Amniotic epithelial cell (primary cell): ENCODE measurements at places on chromosomes 13 and 19.
A peak's percentile ranks its signal among the peaks of the same experiment; 100 is the strongest.

DNA sequence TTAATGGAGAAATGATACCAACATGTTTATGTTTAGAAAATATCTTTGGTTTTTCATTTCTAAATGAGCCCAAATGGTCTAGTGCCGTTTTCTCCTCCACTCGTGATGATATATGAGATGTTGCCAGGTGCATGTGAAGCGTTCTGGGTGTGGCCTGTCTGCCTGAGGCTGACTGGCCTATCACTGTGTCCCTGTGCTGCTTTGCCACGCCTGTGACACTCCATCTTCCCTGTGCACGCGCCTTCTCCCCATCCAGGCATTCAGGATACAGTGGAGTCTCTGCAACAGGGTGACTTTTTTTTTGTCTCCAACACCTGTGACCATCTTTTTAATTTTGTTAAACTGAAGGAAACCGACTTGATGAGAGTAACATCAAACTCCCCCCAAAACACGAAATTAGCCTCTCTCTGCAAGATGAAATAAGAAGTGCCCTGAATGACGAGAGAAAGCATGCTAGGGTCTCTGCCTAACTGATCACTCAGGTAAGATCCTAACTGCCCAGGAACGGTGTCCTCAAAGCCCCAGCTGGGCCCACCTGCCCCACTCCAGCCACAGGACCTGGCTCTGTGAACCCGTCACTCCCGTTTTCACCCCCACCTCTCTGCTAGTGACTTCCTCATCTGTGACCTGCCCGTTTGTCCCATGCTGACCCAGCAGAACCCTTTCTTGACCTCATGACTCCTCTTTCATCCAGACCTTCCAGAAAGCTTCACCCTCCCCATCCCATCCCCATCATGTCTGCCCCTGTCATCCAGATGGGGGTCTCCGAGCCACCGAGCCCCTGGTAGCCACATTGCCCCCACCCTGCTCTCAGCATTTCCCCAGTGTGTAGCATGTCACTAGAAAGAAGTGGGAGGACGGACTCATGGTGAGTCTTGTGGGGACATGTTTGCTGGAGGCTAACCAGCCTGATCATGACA lies 33.2 kb upstream of the TFDP1 start:
- no peak for DNase-seq

DNA sequence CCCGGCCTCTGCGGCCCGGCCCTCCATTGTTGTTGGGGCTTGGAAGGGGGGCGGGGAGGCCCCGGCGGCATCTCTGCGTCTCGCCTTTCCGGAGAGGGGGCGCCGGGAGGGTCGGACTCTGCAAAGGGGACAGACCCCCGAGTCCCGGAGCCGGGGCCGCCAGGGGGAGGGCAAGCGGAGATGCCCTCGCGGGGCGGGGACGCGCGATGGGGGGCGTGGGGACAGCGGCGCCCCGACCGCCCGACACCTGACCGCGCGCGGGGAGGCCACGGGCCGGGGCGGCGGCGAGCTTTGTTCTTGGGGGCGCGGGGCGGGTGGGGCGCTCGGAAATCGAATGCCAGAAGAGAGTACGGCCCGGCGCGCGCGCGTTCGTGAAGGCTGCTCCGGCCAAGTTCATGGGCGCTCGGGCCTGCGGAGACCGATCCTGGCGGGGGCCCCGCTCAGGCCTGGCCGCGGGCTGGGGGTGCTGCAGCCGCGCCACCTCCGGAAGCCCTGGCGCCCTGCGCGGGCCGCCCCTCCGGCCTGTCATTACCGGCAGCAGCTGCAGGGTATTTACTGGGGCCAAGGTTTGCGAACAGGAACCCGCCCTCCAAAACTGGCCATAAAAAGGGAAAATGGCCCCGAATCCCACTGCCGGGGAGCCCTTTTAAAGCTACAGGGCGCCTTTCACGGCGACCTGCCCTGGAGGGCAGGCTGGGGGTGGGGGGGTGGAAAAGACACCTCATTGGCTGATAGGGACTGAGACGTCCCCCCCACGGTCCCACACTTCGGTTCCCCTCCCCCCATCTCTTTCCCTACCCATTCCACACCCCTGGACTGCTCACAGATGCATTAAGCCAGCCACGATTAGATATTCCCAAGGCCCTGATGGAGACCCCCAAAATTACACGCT lies 11.1 kb upstream of the NANOS3 start:
- DNase-seq, result no peak

DNA sequence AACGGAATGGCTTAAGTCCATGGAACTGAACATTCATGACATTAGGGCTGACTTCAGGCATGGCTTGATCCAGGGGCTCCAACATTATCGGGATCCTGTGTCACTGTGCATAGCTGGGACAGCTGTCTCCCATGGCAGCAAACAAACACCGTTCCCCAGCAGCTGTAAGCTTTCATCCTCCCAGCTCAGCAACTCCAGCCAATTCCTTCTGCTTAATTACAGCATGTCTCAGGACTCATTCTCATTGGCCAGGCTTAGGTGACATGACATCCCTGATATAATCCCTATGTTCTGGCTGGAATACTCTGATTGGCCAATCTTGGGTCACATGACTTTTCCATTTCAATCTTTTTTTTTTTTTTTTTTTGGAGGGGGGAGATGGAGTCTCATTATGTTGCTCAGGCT lies 10.9 kb upstream of the TLE5 start:
- DNase-seq, result peak; percentile 75

GRCh38 chr13:28199089-28199488 lies 60.7 kb downstream of the PAN3 start:
- no peak for DNase-seq

GRCh38 chr19:17281391-17282304 lies at the start of gene ANKLE1:
ANKLE1 (plus strand) TSS chr19:17281901; CDS start chr19:17281921, 20 bp downstream.
- DNase-seq, result peak; percentile 18
